ENCODE measurements at places on chromosomes 2 and 18.

DNA sequence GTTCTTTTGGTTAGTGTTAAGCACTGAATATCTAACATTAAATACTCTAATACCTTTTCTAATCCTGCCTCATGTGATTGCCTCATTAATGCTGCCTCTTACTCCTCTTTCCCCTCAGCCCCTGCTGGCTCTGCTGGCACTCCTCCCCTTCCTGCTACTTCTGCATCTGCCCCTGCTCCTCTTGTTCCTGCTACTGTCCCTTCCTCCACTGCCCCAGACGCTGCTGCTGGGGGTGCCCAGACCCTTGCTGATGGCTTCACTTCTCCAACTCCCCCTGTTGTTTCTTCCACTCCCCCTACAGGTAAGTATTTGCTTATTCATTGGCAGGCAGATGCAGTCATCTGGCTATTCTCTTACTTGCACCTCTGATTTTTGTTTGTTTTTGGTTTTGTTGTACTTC is 68.5 kb downstream of the ABI2 start:
- no peak for DNase-seq

DNA sequence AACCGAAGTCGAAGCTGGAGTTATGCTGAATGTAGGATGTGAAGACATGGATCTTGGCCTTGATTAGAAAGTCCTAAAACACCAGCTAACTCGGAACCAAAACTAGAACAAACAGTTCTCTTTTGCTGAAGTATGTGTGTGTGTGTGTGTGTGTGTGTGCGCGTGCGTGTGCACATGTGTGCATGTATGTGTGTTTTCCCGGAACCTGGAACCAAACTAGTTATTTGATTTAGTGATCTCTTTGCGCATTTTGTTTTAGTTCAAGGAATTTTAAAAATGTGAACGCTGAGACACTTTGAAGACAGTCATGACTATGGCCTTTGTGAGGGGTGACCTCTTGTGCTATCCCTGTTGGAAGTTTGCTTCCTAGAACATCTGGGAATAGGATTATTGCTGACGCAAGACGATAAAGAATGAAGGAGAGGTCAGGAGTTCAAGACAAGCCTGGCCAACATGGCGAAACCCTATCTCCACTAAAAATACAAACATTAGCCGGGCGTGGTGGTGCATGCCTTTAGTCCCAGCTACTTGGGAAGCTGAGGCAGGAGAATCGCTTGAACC is 23.8 kb downstream of the FHL2 start:
- DNase-seq = peak; percentile 90

DNA sequence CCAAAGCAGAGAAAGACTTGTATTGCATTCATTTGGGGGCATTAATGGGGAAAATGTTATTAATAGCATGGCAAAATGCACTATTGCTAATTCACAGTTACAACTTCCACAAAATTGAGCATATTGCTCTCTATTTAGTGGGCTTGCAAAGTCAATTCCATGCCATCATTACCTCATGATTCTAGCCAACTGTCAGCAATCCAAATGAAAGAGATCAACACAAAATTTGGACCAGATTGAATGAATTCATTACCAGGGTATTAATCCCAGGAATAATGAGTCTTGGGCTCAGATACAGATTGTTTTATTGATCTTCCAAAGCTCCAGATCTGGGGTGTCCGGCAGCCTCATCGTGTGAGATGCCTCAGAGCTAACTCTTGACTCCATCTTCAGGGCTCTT is 38.3 kb downstream of the NXPH2 start:
- no peak for DNase-seq

DNA sequence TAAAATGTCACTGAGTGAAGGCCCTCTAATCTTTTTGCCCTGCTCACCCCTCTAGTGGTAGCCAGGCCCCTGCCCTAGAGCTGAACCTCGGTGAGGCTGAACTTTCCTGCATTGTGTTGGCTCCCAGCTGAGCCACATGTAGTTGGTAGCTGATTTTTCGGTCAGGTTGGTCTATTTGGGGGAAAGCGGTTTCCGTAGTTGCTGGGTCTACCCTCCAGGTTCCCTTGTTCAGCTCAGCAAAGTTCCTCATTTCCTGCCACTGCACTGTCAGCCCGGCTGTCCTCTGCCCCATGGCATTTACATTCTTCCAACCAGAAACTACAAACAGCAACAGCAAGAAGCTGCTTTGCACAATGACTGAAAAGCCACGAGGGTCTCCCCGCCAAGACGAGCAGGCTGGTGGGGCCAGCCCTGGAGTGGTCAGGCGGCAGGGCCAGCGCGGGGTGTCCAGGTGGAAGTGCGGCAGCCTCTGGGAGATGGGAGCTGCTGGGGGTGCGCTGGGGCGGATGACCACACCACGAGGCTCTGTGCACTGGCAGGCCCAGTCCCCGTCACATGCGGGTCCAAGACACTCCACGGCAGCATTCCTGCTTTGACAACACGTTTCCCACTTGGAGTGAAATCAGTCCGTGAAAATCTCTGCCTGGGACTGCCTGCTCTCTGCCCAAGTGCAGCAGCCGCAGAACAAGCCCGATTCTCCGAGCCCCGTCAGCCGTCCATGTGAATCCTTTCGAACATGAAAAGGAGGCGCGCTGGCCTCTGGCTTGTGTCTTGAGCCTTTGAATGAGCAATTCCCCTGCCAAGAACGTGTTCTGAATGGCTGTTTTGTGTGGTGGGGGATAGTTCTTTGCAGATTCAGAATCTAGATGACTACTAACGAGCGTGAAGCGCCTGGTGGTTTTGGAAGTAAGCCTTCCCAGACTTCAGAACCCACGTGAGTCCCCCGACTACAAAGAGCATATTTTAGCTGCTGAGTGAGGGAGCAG is 159.4 kb downstream of the ASB1 start:
- no peak for DNase-seq

DNA sequence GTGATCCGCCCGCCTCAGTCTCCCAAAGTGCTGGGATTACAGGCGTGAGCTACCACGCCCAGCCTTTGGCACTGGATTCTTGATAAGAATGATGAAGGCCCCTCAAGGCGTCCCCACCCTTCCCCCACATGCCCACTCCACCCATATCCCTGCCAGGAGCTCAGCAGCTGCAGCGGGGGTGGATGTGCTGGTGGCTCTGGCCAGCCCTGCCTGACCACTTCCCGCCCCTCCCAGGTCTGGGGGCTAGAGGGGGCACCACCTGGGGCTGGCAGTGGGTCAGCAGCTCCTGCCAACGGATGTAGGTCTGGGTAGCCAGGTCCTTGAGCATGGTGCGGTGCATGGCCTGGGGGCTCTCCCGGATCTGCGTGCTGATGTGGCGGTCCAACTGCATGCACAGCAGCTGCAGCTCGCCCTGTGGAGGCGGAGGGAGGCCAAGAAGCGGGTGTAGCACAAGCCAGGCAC is 7.8 kb upstream of the SEMA4C start:
- DNase-seq = no peak

DNA sequence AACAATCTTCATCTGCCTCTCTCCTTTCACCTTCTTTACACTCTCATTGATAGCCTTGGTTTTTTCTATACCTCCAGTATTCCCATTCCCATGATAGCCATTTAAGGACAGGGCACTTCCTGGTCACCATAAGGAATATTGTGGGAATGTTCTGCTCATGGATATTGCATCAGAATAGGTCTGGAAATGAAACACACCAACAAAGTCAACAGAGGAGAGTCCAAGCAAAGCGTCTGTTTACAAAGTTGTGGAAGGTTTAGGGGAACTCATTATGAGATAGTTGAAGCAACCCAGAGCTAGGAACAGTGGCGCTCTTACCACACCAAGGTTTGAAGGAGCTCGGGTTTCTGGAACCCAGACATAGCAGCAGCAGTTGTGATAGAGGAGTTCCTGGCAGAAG is 150.3 kb upstream of the TNP1 start:
- peak; percentile 13 for DNase-seq

DNA sequence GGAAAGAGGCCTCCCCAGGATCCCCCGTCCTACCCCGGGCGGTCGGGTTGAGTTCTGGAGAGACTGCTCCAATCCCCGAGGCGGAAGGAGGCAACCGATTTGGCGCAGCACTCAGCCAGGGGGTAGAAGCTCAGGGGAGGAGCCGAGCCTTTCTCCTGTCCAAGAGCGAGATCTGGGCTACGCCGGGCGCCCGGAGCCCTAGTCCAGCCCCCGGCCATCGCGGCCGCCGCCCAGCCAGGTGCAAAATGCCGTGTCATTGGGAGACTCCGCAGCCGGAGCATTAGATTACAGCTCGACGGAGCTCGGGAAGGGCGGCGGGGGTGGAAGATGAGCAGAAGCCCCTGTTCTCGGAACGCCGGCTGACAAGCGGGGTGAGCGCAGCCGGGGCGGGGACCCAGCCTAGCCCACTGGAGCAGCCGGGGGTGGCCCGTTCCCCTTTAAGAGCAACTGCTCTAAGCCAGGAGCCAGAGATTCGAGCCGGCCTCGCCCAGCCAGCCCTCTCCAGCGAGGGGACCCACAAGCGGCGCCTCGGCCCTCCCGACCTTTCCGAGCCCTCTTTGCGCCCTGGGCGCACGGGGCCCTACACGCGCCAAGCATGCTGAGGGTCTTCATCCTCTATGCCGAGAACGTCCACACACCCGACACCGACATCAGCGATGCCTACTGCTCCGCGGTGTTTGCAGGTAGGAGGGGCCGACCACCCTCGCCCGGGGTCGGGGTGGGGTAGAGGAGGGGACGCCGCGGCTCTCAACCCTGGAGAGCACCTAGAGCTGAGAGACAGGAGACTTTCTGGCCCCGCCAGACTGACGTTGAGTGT is at the start of gene DYSF:
Gene DYSF (plus strand): TSS at position 158 of the 817 bp plus-strand sequence.
- DNase-seq = peak; percentile 17

- no peak for DNase-seq
These were observed 40.5 kb downstream of the MYO5B start for GRCh38 chr18:50154420-50154819.

DNA sequence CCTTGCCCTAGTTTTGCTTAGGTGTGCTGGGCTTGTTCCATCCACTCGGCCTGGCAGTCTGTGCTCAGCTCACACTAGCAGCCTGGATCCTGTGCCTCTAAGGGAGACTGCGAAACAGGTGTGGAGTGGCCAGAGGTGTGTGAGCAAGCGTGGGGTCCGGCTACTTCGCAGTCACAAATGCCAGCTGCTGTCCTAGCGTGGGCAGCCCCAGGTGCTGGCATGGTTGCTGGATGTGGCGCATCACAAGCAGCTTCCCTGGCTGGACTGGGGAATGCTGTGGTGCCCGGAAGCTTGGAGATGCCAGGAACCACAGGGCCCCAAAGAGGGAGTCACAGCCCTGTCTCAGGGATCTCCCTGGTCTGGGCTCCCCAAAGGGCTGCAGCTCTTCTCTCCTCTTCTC is 119.0 kb upstream of the TMEFF2 start:
- DNase-seq = no peak

GRCh38 chr2:201661366-201661765 is 18.1 kb upstream of the TMEM237 start:
- no peak for DNase-seq

DNA sequence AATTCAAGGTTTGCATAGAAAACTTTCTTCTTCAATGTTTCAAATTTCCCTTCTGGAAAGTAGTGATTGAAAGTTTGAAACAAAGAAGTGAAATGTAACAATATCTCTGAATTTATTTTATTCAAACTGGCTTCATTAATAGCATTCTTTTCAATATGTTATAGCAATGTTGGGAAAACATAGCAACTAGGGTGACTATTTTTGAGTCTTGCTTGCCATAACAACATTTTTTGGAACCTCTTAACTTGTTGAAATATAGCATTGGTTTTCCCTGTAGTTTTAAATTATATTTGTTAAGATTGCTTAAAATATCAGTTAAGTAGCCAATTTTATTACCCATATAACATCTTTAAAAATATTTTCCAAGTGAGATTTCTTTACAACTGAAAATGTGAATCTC is 141.7 kb upstream of the OSR1 start:
- no peak for DNase-seq

DNA sequence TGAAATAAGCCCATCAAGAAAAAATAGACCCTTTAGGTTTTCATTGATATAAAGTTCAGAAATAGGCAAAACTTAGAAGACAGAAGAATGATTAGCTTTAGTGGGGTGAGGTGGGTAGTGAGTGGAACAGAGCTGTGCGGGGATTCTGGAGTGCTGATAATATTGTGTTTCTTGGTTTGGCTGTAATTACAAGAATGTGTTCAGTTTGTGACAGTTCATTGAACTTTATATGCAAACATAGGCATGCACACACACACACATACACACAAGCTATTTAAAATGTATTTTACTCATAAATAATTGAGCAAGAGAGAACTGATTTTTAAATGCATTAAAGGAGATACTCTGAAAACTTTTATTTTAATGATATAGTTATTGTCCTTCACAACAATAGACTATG is 17.1 kb downstream of the ARHGAP15 start:
- no peak for DNase-seq

DNA sequence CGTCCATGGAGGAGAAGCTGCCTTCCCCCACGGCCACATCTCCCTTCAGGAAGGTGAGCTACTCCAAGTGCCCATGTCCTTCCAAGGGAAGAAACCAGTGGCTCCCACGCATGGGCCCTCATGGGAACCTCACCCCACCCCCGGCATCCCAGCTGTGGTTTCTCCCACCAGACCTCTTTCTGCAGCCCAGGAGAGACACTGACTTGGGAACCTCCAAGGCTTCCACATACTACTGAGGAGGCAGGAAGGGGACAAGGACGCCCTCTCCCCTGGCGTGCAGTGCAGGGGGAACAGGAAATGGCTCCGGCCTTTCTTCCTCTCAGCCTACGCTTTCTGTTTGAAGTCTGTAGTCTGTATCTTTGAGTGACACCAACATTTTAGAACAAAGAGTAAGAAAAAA is 104.5 kb upstream of the EPC2 start:
- DNase-seq = no peak
